ENCODE measurements at places on chromosomes 6 and 20.

GRCh38 chr6:38155144-38155543, 335.6 kb downstream of the ZFAND3 start:
- DNase-seq: no peak

DNA sequence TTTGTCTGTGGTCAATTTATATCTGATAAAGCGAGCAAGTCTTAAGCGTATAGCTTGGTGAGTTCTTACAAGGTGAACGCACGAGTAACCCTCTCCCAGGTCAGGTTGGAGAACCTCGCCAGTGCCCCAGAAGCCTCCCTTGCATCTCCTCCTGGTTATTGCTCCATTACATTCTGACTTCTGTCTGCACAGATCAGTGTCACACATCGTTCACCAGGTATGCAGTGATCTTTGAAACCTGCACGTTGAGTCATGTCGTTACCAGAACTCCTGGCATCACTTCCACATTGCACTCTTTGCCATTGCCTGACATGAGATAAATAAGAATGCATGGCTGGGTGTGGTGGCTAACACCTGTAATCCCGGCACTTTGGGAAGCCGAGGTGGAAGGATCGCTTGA, 44.2 kb downstream of the AKAP12 start:
- DNase-seq: no peak

- no peak for DNase-seq
Measured at GRCh38 chr6:147699140-147699539, 190.7 kb downstream of the SAMD5 start.

DNA sequence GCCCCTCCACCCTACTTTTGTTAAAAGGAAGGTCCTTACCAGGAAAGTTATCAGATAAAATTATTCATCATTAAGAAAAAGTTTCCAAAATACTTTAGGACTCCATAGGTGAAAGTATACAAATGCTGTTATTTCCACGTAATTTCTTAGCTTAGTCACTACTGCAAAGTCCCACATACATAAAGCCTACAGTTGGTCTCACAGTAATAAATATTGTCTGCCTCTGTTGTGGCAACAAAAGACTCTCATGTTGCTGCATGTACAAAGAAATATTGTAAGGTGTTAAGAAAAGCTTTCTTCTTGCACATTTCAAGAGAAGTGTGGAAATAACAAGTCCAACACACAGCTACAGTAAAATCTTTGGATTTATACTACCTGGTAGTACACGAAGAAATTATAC, 102.4 kb upstream of the DST start:
- DNase-seq: no peak

DNA sequence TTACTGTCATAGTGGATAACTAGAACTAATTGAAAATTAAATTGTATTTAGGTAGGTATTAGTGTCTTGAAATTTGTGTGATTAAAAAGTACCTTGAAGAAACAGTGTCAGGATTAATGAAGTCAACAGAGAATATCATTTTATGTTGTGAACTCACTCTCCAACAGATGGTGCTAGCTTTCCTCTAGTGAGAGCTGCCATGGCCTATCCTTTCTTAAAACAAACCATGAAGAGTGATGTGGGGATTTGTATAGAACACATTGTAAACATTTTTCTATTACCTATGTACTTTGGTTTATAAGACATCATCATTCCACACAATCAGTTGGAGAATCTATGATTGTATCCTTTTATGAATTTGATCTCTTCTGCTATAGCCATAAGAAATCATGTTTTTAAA, 4.8 kb upstream of the SRSF12 start:
- no peak for DNase-seq
